ENCODE measurements at places on chromosomes 1 and 21.

- peak; percentile 94 for DNase-seq
Observed at GRCh38 chr1:10671622-10672342, 124.7 kb downstream of the CASZ1 start.

DNA sequence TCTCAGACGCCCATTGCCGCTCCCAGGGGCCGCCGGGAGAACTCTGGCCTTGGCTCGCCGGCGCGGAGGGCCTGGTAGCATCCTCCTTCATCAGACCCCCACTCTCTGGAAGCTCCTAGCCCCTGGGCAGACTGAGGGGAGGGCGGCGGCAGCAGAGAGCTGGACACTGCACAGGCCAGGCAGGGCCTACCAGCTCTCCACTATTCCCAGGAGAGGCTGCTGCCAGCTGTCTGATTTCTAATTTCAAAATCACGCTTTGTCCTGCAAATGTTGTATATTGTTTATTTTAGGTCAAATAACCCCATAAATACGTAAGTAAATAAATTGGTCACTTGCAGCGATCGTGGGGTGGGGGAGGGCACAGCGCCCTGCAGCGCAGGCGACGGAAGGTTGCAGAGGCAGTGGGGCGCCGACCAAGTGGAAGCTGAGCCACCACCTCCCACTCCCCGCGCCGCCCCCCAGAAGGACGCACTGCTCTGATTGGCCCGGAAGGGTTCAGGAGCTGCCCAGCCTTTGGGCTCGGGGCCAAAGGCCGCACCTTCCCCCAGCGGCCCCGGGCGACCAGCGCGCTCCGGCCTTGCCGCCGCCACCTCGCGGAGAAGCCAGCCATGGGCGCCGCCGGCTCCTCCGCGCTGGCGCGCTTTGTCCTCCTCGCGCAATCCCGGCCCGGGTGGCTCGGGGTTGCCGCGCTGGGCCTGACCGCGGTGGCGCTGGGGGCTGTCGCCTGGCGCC lies at the start of gene MTARC1:
TSS of gene MTARC1 (plus strand) at position 577 of the 732 bp plus-strand sequence. CDS start at position 609, 32 bp downstream.
- peak; percentile 73 for DNase-seq

DNA sequence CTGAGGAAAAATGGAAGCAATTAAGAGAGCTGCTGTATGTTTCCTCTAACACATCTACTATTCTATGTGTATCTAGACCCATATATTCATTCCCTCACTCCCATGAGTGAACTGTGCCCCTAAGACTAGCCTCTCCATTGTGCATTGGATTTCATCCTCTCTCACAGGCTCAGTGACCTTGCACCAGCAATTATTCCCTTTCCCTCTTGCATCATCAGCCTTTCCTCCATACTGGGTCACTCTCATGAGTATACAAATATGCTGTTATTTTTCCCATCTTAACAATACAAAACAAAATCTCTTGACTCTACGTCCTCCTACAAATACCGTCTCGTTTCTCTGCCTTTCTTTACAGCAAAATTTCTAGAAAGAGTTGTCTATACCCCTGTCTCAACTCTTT lies 29.4 kb upstream of the METTL18 start:
- no peak for DNase-seq

DNA sequence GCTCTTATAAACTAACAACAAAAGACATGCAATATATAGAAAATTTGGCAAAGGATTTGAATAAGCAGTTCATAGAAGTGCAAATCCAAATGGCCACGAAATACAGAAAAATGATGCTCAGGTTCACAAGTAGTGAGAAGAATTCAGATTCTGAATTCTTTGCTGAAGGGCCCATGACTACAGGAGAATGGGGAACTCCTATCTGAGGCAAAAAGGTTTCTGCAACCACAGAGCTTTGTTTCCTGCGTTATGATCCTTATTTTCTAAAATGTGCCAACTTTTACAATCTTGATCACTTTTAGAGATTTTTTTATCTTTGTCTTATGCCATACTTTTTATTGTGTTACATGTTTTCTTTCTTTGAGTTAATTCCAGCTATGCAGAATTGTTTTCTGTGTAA lies 91.3 kb downstream of the ITSN1 start:
- no peak for DNase-seq

Data from NCI-H510A (cell line).